Cortex of kidney (tissue), 1 donor: ENCODE measurements at places on chromosomes 4 and X.

DNA sequence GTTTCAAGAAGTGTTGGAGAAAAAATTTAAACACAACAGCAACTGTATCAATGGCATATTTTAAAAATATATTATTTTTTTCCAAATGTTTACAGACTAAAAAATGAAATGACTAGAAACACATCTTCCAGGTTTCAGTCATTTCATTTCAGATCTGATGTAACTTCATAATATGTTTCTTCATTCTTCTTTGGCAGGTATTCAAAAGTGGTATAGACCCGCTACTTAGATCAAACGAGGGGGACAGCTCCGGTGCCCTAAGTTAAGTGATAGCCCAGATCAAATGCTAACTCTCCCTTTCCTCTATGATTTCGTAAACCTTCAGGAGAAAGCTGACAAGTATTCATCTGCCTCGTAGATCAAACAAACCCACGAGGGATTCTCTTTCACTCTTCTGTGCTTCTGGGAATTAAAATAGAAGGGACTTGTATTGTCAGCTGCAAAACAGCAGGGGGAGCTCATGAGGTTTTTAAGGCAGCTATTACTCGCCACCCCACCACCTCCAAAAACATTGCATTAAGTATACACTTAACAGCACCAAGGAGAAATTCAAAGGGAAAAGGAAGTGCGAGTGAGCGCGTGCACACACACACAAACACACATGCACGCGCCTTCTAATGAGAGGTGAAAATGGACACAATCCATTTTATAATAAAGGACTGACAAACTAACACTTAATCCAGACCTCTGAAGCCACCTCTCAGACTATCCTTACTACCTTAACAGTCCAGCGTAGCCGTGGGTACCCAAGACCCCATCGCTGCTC is 21.4 kb downstream of the HELT start:
- no peak for DNase-seq

- no peak for DNase-seq
These were observed 919.6 kb upstream of the DIAPH2 start for GRCh38 chrX:95764972-95765451.

- no peak for DNase-seq
These were observed 61.3 kb downstream of the NPNT start for GRCh38 chr4:105956569-105956968.

DNA sequence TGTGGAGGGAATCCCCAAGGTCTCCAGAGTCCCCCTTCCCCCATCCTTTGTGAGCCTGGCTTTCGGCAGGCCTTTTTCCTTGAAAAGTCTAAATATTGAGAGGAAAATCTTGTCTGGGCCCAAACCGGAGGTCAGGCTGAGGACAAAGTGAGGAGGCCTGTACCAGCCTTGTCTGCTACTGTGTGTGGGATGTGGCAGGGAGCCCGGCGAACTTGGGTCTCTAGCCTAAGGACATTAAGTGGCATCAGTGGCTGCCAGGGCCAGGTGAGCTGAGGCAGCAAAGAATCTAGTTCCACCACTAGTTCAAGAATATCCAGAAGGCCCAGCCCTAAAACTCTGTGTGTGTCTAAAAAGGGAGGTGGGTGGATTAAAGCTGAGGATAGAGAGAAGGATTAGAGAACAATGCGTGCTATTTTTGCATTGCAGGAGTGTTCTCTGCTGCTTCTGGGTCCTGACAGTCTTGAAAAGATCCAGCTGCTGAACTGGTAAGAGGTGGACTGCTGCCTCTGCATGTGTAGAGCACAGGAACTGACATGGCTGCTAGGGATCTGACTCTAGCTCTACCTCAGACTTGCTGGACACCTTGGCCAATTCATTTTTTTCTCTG is 1.2 kb upstream of the AMER1 start:
- no peak for DNase-seq

DNA sequence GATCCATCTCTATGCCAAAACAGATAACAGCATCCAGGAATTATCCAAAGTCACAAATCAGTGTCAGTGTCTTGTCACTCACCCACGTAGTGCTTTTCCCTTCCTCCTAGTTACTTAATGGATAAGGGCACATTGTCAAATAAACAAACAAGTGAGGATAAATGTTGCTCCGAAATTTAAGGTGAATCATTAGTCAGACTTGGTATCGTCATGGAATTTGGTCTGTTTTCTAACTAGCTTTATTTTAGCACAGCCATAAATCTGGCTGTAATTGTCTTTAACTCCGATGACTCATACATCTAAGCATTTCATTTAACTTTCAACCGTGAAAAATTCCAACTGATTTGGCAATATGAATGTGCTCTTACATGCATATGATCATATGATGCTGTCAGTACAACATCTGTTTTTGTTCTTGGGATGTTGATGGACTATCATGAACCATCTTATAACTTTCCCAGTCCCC is 83.3 kb downstream of the SNCA start:
- DNase-seq, result no peak

GRCh38 chr4:85489273-85489981 is 14.5 kb downstream of the ARHGAP24 start:
- no peak for DNase-seq

DNA sequence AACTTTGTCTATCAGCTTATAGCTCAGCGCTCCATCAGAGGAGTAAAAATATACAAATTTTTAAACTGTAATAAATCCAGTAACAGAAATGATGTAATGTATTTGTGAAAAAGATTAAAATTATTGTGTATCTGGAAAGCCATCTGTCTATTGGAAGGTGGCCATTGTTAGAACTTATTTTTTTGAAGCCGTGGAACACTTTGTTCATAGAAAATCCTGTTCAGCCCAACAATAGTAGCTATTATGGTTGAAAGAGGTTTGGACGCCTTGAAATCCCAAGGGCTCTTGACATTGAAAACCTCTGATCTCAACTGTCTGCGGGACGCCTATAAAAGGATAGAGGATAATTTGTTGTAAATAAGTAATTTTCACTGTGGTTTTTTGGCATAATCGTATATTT is 98.3 kb downstream of the RAPGEF2 start:
- no peak for DNase-seq
